ENCODE measurements at places on chromosomes 1 and 21.

GRCh38 chr1:160326418-160326817 is 16.6 kb downstream of the COPA start:
- peaks cover 12% of the 10 kb centered on the region for H3K4me1 ChIP-seq
- H3K27ac ChIP-seq: no peak overlapping the region
- H3K27me3 ChIP-seq: no peaks in the 10 kb centered on the region

- no peak overlapping the region for H3K27ac ChIP-seq
- no peaks in the 10 kb centered on the region for H3K36me3 ChIP-seq
- no peaks in the 10 kb centered on the region for H3K4me1 ChIP-seq
- peaks cover 10% of the 10 kb centered on the region for H3K27me3 ChIP-seq
Observed at GRCh38 chr1:229950020-229950419, 117.0 kb upstream of the GALNT2 start.

GRCh38 chr1:11068600-11069473 is 9.0 kb upstream of the SRM start:
- H3K4me1 ChIP-seq: no peaks in the 10 kb centered on the region
- H3K27me3 ChIP-seq: no peaks in the 10 kb centered on the region
- H3K27ac ChIP-seq: no peak overlapping the region
- peaks cover 37% of the 10 kb centered on the region for H3K36me3 ChIP-seq
- no peak overlapping the region for H3K4me3 ChIP-seq
- DNase-seq: no peak

GRCh38 chr21:34865400-34866241 is 183.5 kb downstream of the RUNX1 start:
- peak; percentile 79 for DNase-seq
- peaks cover 33% of the 10 kb centered on the region for H3K36me3 ChIP-seq
- peaks cover 51% of the 10 kb centered on the region for H3K4me1 ChIP-seq
- H3K27me3 ChIP-seq: no peaks in the 10 kb centered on the region
- H3K4me3 ChIP-seq: peak overlapping the region; percentile 80
- peak overlapping the region; percentile 89 for H3K27ac ChIP-seq

DNA sequence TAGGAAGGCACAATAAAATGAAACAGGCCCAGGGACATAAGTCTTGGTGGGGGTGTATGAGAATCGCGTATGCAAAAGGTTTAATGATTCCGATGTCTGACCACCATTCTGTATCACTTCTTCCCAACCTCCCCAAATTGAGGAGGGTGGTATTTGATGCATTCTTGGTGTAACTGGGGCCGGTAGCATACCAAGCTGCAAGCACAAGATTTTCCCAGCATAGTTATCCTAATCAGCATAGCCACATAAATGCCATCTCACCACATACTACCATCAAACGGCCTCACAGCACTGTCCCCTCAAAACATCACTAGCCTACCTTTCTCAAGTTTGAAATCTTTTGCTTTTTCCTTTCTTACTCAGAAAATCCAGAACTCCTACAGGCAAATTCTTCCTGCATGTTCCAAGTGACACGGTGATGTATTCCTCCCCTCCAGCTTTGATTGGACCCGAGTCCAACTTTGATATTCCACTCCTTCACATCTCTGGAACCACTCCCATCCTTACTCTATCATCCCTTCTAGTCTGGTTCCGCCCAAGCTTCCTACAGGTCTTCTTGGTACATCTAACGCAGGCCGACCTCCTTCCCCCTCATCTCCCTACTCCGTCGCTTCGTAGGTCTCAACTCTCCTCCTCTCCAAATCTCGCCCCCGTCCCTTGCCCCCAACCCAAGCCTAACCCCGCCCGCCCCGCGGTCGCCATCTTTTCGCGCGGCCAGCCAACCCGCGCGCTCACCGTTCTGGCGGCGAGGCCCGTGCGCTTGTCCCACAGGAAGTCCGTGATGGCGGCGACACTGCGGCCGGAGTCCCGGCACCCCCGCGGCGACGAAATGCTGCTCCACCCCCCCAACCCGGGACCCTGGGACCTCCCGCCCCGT is 600 bp downstream of the CLK2 start:
- H3K27ac ChIP-seq: peak overlapping the region; percentile 83
- H3K4me1 ChIP-seq: peaks cover 40% of the 10 kb centered on the region
- DNase-seq: no peak
- H3K4me3 ChIP-seq: peak overlapping the region; percentile 93
- H3K27me3 ChIP-seq: no peaks in the 10 kb centered on the region

GRCh38 chr1:15158506-15159165 is 5.1 kb downstream of the TMEM51 start:
- peak; percentile 46 for DNase-seq
- H3K4me1 ChIP-seq: peaks cover 24% of the 10 kb centered on the region
- no peak overlapping the region for H3K4me3 ChIP-seq
- H3K36me3 ChIP-seq: no peaks in the 10 kb centered on the region
- peaks cover 14% of the 10 kb centered on the region for H3K27me3 ChIP-seq
- H3K27ac ChIP-seq: no peak overlapping the region

GRCh38 chr1:220113136-220113695 is 19.3 kb downstream of the IARS2 start:
- H3K27ac ChIP-seq: peak overlapping the region; percentile 65
- peaks cover 8% of the 10 kb centered on the region for H3K4me1 ChIP-seq
- peak; percentile 67 for DNase-seq
- H3K27me3 ChIP-seq: no peaks in the 10 kb centered on the region

DNA sequence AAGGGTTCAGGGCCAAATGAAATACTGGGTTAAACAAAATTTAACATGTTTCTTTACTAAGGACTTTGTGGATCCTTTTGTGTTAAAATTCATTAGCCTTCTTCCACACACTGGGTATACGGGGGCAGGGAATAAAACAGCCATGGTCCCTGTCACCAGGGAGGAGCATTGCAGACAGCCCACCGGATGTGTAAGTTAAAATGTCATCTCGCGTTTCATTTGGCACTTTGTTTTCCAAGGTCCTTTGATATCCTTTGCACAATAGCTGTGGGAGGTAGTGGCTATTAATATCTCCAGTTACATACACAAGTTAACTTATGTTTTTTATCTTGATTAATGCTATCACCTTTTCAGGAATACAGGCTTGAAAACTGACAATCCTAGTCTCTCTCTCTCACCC is 172.7 kb downstream of the BARHL2 start:
- no peak overlapping the region for H3K27ac ChIP-seq
- no peak for DNase-seq
- H3K27me3 ChIP-seq: peaks cover 17% of the 10 kb centered on the region
- H3K4me3 ChIP-seq: no peak overlapping the region

DNA sequence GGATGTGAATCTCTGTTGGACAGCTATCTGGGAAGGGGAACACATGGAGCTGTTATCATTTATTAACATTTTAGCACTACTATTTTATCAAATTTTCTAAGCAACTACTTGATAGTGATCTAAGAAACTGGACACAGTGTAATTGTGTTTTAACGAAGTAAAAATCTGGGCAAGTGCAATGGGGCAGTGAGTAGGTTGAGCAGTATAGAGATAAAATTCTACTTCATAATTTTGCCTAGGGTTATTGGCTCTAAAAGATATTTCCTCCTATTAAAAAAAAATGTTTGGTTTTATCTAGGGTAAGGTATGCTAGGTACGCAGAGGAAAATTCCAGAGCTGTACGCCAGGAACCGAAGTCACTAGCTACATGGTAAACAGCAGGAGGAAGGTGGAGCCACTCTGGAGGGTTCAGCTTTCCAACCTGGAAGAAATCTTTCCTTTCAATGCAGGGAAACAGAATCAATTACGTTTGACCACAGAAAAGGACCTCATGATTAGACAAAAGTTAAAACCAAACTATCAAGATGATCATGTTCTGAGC is 43.3 kb downstream of the BCAR3 start:
- no peak overlapping the region for H3K4me3 ChIP-seq
- no peaks in the 10 kb centered on the region for H3K36me3 ChIP-seq
- no peaks in the 10 kb centered on the region for H3K27me3 ChIP-seq
- DNase-seq: no peak
- peaks cover 19% of the 10 kb centered on the region for H3K4me1 ChIP-seq

- H3K27ac ChIP-seq: peak overlapping the region; percentile 95
- H3K27me3 ChIP-seq: no peaks in the 10 kb centered on the region
- DNase-seq: no peak
- peaks cover 6% of the 10 kb centered on the region for H3K36me3 ChIP-seq
- H3K4me3 ChIP-seq: peak overlapping the region; percentile 79
Observed at GRCh38 chr1:50724626-50725286, 235.3 kb downstream of the FAF1 start.

GRCh38 chr1:12245116-12245515 is 15.3 kb downstream of the VPS13D start:
- no peak overlapping the region for H3K27ac ChIP-seq
- H3K27me3 ChIP-seq: no peaks in the 10 kb centered on the region
- H3K4me3 ChIP-seq: no peak overlapping the region

DNA sequence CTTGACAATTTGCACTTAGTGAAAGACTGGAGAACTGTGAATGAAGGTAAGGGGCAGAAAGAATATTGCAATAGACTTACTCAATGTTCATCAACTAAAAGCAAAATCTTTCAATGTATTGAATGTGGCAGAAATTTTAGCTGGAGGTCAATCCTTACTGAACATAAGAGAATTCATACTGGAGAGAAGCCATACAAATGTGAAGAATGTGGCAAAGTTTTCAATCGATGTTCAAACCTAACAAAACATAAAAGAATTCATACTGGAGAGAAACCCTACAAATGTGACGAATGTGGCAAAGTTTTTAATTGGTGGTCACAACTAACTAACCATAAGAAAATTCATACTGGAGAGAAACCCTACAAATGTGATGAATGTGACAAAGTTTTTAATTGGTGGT is 80.7 kb downstream of the JMJD4 start:
- no peaks in the 10 kb centered on the region for H3K27me3 ChIP-seq
- no peak for DNase-seq
- H3K4me3 ChIP-seq: no peak overlapping the region

GRCh38 chr1:37391211-37392011 is 83.0 kb upstream of the ZC3H12A start:
- no peak overlapping the region for H3K4me3 ChIP-seq
- H3K4me1 ChIP-seq: no peaks in the 10 kb centered on the region
- no peak overlapping the region for H3K27ac ChIP-seq
- no peaks in the 10 kb centered on the region for H3K36me3 ChIP-seq

GRCh38 chr21:37593740-37594471 is 227.3 kb downstream of the DYRK1A start:
- no peaks in the 10 kb centered on the region for H3K4me1 ChIP-seq
- no peak for DNase-seq
- no peaks in the 10 kb centered on the region for H3K36me3 ChIP-seq
- H3K4me3 ChIP-seq: no peak overlapping the region
- no peak overlapping the region for H3K27ac ChIP-seq
- peaks cover 9% of the 10 kb centered on the region for H3K27me3 ChIP-seq

GRCh38 chr1:21865943-21866706 is 54.1 kb downstream of the LDLRAD2 start:
- H3K4me3 ChIP-seq: no peak overlapping the region
- no peaks in the 10 kb centered on the region for H3K4me1 ChIP-seq

DNA sequence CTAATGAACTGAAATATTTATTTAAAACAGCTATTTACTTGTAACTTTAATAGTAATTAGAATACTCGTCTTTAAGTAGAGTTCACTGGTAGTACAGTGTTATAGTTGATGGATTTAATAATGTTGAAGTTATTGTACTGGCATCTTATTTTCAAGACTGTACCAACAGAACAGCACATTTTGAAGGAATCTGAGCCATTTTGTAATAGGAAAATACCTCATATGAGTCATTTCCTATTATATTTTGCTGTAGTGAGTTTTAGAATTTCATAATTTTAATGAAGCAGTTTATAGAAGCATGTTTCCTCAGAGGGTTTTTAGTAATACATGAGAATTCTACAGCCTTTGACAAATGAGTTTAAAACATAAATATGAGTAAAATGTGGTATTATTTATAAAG is 258.3 kb downstream of the OLFM3 start:
- no peaks in the 10 kb centered on the region for H3K36me3 ChIP-seq
- H3K4me1 ChIP-seq: no peaks in the 10 kb centered on the region
- no peak overlapping the region for H3K27ac ChIP-seq
- no peak overlapping the region for H3K4me3 ChIP-seq

GRCh38 chr1:165726169-165726568 is 27.8 kb upstream of the ALDH9A1 start:
- DNase-seq: no peak
- peaks cover 12% of the 10 kb centered on the region for H3K36me3 ChIP-seq
- H3K4me1 ChIP-seq: no peaks in the 10 kb centered on the region
- H3K4me3 ChIP-seq: no peak overlapping the region
- H3K27me3 ChIP-seq: no peaks in the 10 kb centered on the region

- no peak overlapping the region for H3K4me3 ChIP-seq
- H3K27ac ChIP-seq: no peak overlapping the region
- no peak for DNase-seq
Observed at GRCh38 chr1:169797281-169797680, 2.6 kb upstream of the METTL18 start.

GRCh38 chr1:147080671-147081394 is 91.4 kb downstream of the PRKAB2 start:
- H3K4me1 ChIP-seq: peaks cover 23% of the 10 kb centered on the region
- no peak overlapping the region for H3K27ac ChIP-seq
- H3K4me3 ChIP-seq: peak overlapping the region; percentile 4
- H3K36me3 ChIP-seq: no peaks in the 10 kb centered on the region

GRCh38 chr1:25987951-25988350 is 9.9 kb downstream of the PAFAH2 start:
- H3K27me3 ChIP-seq: no peaks in the 10 kb centered on the region
- H3K4me3 ChIP-seq: peak overlapping the region; percentile 10

DNA sequence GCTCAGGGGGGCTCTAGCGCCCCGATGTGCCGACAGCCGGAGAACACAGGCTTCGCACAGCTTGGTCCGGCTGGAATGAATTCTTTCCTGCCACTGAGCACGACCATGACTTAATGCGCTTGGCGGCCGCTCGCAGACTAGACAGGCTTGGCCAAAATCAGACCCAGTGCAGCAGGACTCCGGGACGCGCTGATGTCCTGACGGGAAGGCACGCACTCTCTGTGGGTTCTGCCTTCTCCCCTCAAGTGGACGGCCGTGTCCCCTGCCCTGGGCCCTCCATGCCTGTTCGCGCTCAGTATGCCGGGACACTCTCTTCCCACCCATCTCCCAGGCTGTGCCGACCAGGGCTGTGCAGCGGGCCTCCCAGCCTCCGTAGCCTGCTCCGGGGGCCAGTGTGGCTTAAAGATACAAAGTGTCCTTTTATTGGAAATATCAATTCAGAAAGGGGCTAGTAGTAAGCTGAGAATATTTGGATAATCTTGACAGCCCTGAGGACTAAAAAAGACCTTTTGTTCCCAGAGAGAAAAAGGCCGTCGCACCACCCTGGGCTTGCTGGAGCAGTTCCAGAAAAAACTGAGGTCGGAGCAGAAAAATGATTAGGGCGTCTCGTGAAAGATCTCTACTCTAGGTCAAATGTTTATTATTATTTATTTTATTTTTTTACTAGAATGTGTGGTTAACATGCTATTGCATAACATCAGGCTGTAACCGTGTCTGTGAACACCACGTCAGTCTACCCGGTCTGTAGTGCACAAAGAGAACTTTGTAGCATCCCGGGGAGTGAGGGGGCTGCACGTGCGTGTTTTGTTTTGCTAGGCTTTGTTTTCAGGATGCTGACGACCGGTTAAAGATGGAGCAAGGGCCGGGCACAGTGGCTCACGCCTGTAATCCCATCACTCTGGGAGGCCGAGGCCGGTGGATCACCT is 88.1 kb upstream of the ARHGEF16 start:
- H3K27ac ChIP-seq: no peak overlapping the region
- H3K27me3 ChIP-seq: peaks cover 49% of the 10 kb centered on the region
- H3K4me1 ChIP-seq: peaks cover 18% of the 10 kb centered on the region
- DNase-seq: no peak
